Testis (tissue), 5 donors: ENCODE measurements at places on chromosomes 6 and 20.

GRCh38 chr20:58478141-58478805 lies 36.9 kb downstream of the APCDD1L start:
- no peak for DNase-seq

DNA sequence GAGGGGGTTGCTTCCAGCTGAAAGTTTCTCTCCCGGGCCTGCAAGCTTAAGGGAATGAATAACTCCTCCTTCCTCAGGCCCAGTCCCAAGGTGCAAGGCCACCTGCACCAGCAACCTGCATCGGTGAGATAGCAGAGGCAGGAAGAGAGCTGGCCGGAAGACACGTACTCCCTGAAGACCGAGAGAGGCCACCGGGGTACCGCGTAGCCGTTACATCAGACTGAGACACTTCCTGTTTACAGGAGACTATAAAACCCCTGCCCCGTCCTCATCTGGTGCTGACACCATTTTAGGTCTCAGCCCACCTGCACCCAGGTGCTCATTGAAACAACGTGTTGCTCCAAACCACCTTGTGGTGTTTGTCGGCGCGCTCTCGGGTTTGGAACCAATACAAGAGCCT lies 60.5 kb upstream of the PRND start:
- no peak for DNase-seq

DNA sequence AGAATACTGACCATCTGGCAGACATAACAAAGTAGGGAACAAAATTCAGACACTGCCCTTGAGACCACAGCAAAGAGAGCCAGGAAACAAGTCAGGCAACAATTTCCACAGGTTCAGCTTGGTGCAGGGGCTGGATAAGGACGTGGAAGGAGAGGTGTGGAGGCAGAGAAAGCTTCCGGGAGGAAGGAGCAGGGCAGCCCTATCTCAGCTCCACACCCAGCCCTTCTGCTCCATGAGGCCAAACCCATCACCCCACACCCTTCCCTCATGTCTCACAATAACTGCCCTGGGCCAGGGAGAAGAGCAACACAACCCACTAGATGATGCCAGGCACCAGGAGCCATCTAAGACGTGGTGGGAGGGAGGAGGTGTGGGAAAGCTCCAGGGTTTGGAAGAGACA lies 5.8 kb downstream of the SNHG17 start:
- DNase-seq = no peak

DNA sequence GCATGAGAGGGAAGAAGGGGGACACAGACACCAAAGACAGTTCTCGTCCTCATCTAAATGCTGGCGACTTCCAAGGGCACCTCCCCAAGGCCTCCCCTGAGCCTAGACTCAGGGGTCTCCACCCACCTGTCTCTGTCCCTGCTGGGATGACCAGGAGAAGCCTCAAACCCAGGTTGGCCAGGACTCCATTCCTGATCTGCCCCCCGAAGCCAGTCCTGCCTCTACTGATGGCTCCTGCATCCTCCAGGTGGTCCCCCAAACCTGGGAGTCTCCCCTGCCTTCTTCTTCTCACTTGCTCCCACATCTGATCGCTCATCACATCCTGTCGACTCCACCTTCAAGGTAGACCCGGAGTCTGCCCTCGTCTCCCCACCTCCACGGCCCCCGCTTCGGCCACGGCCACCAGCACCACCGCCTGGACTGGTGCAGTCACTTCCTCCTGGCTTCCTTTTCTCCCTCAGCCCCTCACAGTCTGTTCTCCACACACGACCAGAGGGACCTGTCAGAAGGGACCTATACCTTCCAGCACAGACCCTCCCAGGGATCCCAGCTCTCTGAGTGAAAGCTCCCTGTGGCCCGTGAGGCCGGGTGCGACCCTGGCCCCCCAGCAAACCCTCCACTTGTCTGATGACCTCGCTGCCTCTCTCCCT lies 92.1 kb downstream of the CEBPB start:
- DNase-seq = no peak

GRCh38 chr6:142823256-142823902 lies 121.6 kb downstream of the HIVEP2 start:
- no peak for DNase-seq

- DNase-seq = no peak
Observed at GRCh38 chr6:122128445-122128844, 271.0 kb upstream of the HSF2 start.

DNA sequence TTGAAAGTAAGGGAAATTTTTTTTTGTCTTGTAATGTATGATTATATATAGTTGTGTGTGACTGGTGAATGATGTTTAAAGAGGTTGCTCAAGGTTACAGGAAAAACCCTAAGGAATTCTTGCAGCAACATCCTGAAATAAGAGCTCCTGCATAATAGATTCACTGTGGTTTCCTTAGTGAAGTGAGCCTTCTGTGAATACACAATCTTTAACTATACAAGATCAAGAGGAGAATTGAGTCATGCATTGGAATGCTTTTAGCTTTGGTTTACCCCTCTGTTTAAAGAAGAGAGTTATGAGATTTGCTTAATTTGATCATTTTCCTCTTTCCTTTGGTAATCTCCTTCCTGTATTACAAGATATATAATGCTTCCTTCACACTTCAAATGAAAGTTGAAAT lies 141.6 kb upstream of the EYA4 start:
- no peak for DNase-seq

- peak; percentile 89 for DNase-seq
Observed at GRCh38 chr20:49484180-49485140, 2.0 kb upstream of the KCNB1 start.

DNA sequence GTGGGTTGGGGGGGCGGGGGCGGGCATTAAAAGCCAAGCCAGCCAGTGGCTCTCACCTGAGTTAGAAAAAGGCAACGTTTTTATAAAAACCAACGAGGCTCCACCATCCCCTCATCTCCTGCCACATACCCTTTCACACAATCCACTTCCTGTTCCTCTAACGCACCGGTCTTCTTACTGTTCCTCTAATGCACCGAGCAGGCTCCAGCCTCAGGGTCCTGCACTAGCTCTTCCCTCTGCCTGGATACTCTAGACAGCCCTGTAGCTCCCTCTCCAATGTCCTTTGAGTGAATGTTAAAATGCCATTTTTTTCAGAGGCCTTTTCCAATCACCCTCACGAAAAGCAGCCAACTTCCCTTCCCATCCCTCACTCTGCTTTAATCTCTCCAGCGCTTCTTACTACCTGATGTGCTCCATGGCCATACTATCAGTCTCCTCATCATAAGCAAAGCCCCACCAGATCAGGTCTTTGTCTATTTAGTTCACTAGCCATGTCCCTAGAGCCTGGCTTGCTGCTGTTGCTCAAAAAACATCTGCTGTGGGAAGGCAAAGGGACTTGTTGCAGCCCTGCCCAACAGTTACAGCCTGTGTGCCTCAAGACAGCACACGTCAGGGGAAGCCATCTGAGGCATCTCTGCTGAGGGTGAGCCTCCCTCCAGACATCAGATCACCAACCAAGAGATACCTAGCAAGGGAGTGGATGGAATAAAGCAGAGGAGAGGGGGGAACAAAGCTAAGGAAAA lies 3.9 kb downstream of the FKBP1A start:
- no peak for DNase-seq

- peak; percentile 58 for DNase-seq
Observed at GRCh38 chr20:16434062-16434664, 139.1 kb downstream of the KIF16B start.

DNA sequence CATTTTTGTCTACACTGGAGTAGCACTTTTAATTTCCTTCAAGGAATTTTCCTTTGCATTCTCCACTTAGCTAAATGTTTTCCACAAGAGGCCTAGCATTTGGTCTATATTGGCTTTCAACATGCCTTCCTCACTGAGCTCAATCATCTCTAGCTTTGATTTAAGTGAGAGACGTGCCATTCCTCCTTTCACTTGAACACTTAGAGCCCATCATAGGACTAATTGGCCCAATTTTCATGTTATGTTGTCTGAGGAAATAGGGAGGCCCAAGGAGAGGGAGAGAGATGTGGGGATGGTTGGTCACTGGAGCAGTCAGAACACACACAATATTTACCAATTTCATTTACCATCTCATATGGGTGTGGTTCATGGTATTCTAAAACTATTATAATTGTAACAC lies 645.0 kb downstream of the PRKN start:
- no peak for DNase-seq

DNA sequence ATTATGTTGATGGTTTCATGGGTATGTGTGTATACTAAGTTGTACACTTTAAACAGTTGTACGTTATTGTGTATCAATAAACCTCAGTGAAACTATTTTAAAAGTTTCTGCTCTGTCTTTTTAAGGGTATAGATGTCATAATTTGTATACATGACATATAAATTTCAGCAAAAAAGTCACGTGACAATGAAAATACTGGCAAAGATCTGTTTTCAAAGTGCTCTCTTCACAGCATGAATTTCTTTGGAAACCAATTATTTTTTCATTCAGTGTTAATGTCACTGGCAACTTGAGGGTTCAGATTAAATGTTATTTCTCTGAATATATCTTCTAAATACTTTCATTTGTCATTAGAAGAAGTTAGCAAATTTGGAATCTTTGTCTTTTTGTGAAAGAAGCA lies 91.7 kb upstream of the C6orf118 start:
- no peak for DNase-seq

- peak; percentile 28 for DNase-seq
Observed at GRCh38 chr20:50415021-50415515, 95.1 kb upstream of the PTPN1 start.

- DNase-seq = no peak
Observed at GRCh38 chr20:63541371-63541770, 4.2 kb upstream of the PTK6 start.

DNA sequence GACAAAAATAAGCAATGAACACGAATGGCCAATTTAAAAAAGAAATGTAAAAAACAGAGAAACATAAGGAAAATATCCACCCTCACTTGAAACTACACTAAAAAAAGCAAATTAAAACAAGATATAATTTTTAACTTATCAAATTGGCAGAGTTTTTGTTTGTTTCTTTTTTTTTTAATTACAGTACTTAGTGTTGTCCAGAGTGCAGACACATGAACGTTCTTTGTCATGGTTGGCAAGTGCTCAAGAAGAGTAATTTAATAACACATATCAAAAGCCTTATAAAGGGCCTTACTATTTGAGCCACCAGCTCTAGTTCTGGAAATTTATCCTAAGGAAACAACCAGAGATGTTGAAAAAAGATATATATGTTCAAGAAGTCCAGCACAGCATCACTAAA lies 142.3 kb downstream of the ATXN1 start:
- no peak for DNase-seq

GRCh38 chr20:11687546-11688292 lies 230.0 kb upstream of the BTBD3 start:
- DNase-seq = no peak

- DNase-seq = peak; percentile 83
Observed at GRCh38 chr20:52975029-52975732, 3.0 kb downstream of the TSHZ2 start.

GRCh38 chr6:87907521-87907920 lies 140.1 kb upstream of the SPACA1 start:
- DNase-seq = no peak

- no peak for DNase-seq
Observed at GRCh38 chr6:128573036-128573435, 52.6 kb upstream of the PTPRK start.

DNA sequence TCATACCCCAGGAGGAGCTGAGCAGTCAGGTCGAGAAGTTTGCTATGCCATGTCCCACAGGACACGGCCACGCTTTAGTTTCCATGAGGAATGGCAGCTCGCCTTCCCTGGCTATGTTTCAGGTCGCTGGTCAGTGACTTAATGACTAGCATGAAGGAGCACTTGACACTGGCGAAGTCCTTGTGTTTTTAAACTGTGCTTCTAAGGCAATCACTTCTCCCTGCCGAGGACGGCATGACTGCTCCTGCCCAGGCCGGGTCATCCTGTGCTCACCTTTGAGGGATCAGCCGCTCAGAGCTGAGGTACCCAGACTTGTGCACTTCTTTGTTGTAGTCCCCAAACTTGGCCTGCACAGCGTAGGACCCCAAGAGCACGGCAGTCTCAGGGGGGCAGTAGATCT lies 34.1 kb downstream of the EZR start:
- no peak for DNase-seq

GRCh38 chr20:58746620-58747019 lies 54.0 kb downstream of the NPEPL1 start:
- DNase-seq = no peak

GRCh38 chr6:134746140-134746539 lies 203.8 kb downstream of the ALDH8A1 start:
- no peak for DNase-seq

DNA sequence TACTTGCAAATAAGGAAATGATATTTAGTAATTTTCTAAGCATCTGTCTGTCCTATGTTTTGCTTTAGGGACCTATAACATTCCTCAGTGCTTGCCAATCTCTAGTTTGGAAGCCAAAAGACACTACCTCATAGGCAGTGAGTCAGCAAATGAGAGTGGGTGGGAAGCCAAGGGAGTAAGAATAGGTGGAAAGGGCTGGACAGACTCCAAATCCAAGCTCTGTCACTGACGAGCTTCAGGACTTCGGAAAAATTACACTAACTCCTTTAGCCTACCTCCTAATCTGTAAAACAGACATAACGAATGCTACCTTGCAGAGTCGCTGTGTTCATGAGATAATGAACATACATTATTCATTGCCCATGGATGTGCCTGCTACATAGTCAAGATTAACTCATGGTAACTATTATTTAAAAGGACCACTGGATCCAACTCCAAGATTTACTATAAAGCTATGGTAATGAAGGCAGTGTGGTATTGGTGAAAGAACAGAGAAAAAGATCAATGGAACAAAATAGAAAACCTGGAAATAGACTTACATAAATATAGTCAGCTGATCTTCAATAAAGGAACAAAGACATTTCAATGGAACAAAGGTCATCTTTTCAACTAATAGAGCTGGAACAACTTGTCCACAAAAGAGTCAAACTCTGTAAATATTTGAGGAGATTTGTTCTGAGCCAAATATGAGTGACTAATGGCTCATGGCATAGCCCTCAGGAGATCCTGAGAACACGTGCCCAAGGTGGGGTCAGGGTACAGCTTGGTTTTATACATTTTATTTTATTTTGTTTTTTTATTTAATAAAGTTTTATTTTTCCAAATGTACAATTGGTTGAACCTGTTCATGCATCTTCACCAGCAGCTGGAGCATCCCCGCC lies 64.1 kb downstream of the FAM50B start:
- DNase-seq = peak; percentile 47

- DNase-seq = no peak
Observed at GRCh38 chr20:43789593-43789992, 62.8 kb upstream of the GTSF1L start.

DNA sequence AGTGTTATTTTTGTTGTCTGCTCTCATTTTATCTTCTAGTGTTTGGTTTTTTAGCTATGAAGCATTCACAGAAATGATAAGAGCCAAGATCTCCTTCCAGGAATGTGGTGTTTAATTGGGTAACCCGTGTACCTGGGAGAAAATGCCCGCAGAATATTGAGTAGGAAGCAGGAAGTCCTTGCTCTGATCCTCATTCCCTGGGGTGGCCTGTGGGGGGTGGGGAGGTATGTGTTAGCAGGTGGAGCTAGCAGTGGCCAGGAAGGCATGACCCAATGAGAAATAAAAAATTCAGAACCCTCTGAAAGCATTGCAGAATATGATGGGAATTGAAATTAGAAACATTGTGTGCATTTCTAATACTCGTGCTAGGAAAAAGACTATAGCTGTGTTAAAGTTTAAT lies 100.8 kb downstream of the DTD1 start:
- DNase-seq = no peak
